HFFc6 (cell line): ENCODE measurements at places on chromosomes 4 and X. TPM values are rescaled to one million over a fixed set of nuclear protein-coding genes. Genes with fewer than 3 reads are reported as not detected.

Gene CRMP1
- total RNA-seq, result not detected in 3 replicates

Gene HHIP
- total RNA-seq, result 0.15 to 0.46 TPM (median 0.18 TPM) in 3 replicates

Gene HSFX3
- not detected in 3 replicates for total RNA-seq

Gene GAGE2A
- total RNA-seq, result not detected in 3 replicates

Gene TLR7
- not detected in 3 replicates for total RNA-seq

Gene PCDH19
- total RNA-seq, result 0.02 to 0.09 TPM (median 0.03 TPM) in 3 replicates

Gene MTNR1A
- not detected in 3 replicates for total RNA-seq

Gene AFM
- total RNA-seq, result not detected in 3 replicates

Gene SSX3
- not detected in 3 replicates for total RNA-seq

Gene NKX6-1
- not detected in 3 replicates for total RNA-seq

Gene SPACA5
- total RNA-seq, result not detected in 3 replicates

Gene CENPVL2
- not detected in 3 replicates for total RNA-seq

Gene GABRE
- 0.21 to 2.0 TPM (median 1.7 TPM) in 3 replicates for total RNA-seq

Gene BTK
- total RNA-seq, result not detected in 3 replicates

Gene SSX1
- total RNA-seq, result not detected in 3 replicates

Gene CTAG1B
- not detected in 3 replicates for total RNA-seq

Gene ASB9
- 0.36 to 0.94 TPM (median 0.50 TPM) in 3 replicates for total RNA-seq

Gene STAG2
- total RNA-seq, result 43.3 and 45.0 TPM in 2 replicates

Gene ATRX
- 50.5 and 62.5 TPM in 2 replicates for total RNA-seq

Gene SPP1
- 5.9 and 9.0 TPM in 2 replicates for total RNA-seq

Gene EREG
- total RNA-seq, result 31.5 to 37.1 TPM (median 31.7 TPM) in 3 replicates

Gene RIBC1
- total RNA-seq, result 0.24 to 0.28 TPM (median 0.26 TPM) in 3 replicates

Gene PRDM8
- 19.0 to 24.0 TPM (median 23.6 TPM) in 3 replicates for total RNA-seq

Gene NAAA
- 29.4 to 37.0 TPM (median 31.1 TPM) in 3 replicates for total RNA-seq

Gene CAPN6
- not detected in 3 replicates for total RNA-seq

Gene C4orf50
- not detected in 3 replicates for total RNA-seq

Gene MAGEA8
- total RNA-seq, result not detected in 3 replicates

Gene GIMD1
- total RNA-seq, result not detected in 3 replicates

Gene HS3ST1
- not detected in 3 replicates for total RNA-seq

Gene TLR3
- total RNA-seq, result 0.21 to 0.52 TPM (median 0.51 TPM) in 3 replicates

Gene UNC5C
- not detected in 3 replicates for total RNA-seq

Gene NLGN3
- 0.17 to 0.57 TPM (median 0.47 TPM) in 3 replicates for total RNA-seq

Gene NXF3
- 1.1 to 4.0 TPM (median 2.2 TPM) in 3 replicates for total RNA-seq

Gene P2RY4
- total RNA-seq, result not detected in 3 replicates

Gene CLGN
- 0.09 to 0.29 TPM (median 0.26 TPM) in 3 replicates for total RNA-seq

Gene TRIML2
- total RNA-seq, result 0.83 to 3.0 TPM (median 1.8 TPM) in 3 replicates

Gene GPC4
- not detected in 3 replicates for total RNA-seq

Gene CCSER1
- total RNA-seq, result not detected in 3 replicates

Gene KLHL5
- 47.5 to 59.3 TPM (median 54.1 TPM) in 3 replicates for total RNA-seq

Gene FSTL5
- total RNA-seq, result not detected in 3 replicates

Gene EOLA1
- 12.7 and 13.4 TPM in 2 replicates for total RNA-seq

Gene AMER1
- total RNA-seq, result 1.8 to 2.0 TPM (median 2.0 TPM) in 3 replicates

Gene DOK7
- total RNA-seq, result not detected in 2 replicates

Gene SHISA3
- not detected in 3 replicates for total RNA-seq

Gene CCKAR
- not detected in 3 replicates for total RNA-seq

Gene HMGB3
- total RNA-seq, result 23.2 to 49.7 TPM (median 39.0 TPM) in 3 replicates

Gene MAGEA6
- not detected in 3 replicates for total RNA-seq

Gene FGB
- total RNA-seq, result not detected in 3 replicates

Gene TMSB15C
- 0.45 to 0.94 TPM (median 0.76 TPM) in 3 replicates for total RNA-seq

Gene BEX3
- 280 and 371 TPM in 2 replicates for total RNA-seq

Gene BEX1
- not detected in 3 replicates for total RNA-seq

Gene SSX4
- total RNA-seq, result not detected in 3 replicates

Gene CCDC110
- total RNA-seq, result not detected in 3 replicates

Gene HPSE
- total RNA-seq, result 0.33 to 0.62 TPM (median 0.42 TPM) in 3 replicates

Gene EMCN
- total RNA-seq, result 0.21 to 0.46 TPM (median 0.29 TPM) in 3 replicates

Gene HELT
- not detected in 3 replicates for total RNA-seq

Gene TRPC3
- not detected in 3 replicates for total RNA-seq
